ENCODE measurements at places on chromosomes 11 and 22.

DNA sequence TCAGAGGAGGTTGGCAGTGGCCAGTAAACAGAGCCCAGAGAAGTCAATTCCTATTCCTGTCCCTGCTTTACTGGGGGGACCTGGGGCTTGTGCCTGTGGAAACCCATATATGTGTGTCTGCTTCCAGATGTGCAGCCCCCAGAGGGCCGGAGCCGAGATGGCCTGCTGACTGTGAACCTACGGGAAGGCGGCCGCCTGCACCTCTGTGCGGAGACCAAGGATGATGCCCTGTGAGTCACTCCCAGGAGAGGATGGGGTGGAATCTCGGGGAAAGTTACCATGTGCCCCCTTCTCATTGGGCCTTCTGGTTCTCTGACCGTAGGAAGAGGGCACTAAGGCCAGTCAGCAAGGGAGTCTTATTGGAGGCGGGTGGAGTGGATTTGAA is 5.3 kb downstream of the PLEKHB1 start:
- no peak for DNase-seq

GRCh38 chr11:15687342-15687741 is 572.6 kb downstream of the INSC start:
- no peak for DNase-seq

DNA sequence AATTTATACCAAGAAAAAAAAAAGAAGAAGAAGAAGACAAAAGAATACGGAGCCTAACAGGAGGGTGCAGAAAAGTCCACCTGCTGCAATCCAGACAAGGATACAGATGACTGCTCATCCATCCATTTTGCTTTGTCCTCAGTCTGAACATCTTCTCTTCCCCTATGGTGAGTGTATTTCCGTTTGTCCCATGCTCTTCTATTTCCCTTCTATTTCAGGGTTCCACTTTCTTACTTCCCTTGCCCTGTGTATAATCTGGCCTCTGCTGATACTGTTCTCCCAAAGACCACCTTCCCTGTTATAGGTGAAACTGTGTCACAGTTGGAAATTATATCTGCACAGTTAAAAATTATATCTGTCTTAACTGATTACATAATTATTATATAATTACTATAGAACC is 48.7 kb upstream of the USP47 start:
- no peak for DNase-seq

- no peak for DNase-seq
These were observed 50.5 kb upstream of the WNT7B start for GRCh38 chr22:46027211-46028105.

GRCh38 chr11:40054631-40055030 is 1404.8 kb downstream of the LRRC4C start:
- no peak for DNase-seq

All from NCI-H2081 (cell line).